ENCODE measurements at places on chromosomes 5 and 9.

DNA sequence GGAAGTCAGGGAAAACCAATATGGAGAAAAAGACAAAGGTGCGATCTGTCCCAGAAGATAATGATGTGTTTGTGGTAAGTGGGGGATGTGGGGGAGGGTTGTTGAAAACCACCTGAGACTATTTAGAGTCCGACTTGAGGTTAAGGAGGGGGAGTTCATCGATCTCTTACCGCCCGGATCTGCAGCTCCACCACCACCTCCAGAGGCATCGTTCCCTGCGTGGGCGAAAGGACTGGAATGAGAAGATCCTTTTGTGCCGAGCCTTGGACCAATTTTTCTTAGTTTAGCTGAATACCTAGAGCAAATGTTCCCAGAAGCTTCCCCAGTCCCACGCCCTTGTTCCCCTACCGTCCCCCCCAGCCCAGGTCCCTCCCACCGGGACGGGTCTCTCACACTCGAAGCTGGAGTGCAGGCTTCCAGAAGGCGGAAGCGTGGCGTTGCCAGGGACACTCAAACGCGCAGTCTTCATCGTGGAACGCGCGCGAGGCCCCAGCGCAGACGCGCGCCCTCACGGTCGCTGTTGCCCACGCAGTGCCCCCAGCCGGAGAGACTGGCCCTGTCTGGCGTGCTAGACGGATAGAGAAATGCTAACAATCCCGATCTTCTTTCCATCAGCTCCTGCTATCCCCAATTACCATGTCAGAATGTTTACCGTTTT is at the start of gene SPATA6L:
Gene SPATA6L (minus strand): TSS at position 439 of the 658 bp plus-strand sequence. CDS start 230 bp downstream, at position 209.
- DNase-seq: peak; percentile 57

DNA sequence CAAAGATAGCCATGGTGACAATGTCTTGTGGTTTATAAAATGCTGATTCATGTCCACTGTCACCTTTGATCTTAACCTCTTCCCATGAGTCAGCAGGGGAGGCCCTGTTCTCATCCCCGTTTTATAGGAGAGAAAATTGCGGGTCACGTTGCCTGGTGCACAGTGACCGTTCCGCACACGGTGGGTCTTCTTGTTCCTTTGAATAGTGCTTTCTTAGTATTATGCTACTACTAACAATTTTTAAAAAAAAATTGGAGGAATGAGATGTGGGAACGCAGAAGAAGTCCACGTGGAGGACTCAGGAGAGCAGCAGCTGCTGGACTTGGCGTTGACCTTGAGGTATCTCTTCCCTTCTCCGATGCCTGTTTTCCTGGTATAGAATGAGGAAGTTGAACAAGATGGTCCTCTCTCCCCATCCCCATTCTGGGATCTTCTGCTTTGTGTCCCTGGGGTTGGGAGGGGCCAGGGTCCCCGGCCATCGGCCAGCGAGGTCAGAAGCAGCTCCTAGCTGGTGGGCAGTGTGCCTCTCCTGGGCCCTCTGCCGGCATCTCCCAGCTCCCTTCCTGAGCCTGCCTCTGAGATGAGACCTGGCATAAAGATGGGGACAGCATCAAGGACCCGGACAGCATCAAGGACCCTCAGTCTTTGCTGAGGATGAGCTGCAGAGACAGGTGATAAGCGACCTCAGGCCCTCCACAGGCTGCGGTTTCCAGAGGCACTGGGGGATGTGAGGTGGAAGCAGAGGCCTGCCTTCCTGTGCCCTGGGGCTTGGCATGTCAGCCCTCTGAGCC is 143.9 kb downstream of the C9orf50 start:
- no peak for DNase-seq

- DNase-seq: no peak
Observed at GRCh38 chr5:19584131-19584530, 403.9 kb downstream of the CDH18 start.

DNA sequence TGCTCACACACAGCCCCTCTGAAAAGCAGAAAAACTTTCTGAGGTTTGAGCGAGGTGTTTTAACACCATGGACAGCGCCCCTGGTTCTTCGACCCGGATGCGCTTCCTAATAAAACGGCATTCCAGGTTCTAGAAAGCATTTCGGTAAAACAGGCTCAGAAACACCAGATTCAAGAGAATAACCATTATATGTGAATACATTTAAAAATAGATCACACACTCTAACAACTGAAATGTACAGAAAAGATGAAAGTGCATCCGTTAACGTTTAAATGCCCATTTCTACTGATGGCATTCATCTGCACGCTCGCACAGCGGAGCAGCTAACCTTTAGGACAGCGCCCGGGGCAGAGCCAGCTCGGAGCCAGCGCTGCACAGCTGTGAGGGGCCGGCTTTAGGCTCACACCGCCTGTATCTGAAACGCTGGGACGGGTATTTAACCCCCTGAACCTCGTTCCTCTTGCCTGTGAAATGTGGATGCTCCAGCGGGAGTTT is 26.3 kb upstream of the TENT4A start:
- no peak for DNase-seq

- DNase-seq: no peak
Observed at GRCh38 chr5:175772747-175773533, 98.4 kb upstream of the CPLX2 start.

DNA sequence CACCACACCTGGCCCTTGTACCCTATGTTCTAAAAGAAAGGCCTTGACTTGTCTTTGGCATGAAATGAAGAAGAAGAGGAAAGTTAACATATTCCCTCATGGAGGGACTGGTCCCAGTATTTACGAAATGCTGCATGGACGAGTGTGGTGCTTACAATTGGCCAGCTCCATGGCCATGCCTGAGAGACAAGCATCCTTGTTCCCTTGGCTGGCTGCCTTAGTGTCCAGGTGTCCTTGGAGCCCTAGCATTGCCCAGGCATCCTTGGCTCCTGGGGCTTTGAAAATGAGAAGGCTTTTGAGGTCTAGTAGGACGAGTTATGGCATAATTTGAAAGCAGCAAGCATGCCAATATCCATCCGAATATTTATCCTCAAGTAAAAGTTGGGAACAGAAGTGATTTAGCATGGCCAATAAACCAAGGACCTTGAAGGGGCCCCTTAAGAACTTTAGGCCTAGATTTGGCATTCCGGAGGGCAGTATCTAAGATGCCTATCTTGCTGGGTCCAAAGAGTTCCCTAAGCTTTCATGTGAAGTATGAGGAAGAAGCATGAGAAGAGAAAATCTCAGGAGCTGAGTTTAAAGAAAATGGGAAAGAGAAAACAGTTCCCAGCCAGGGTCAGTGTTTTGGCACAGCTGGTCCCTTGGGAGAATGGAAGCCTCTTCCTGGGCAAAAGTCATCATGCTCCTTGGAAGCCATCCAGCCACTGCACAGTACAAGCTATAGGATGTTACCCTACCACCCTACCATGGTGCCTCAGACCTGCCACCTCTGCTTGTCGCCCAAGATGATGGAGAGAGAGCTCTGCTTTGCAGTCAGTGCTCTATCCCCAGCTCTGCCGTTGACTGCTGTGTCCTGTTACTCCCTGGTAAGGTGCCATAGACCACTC is 91.0 kb downstream of the AOPEP start:
- no peak for DNase-seq

DNA sequence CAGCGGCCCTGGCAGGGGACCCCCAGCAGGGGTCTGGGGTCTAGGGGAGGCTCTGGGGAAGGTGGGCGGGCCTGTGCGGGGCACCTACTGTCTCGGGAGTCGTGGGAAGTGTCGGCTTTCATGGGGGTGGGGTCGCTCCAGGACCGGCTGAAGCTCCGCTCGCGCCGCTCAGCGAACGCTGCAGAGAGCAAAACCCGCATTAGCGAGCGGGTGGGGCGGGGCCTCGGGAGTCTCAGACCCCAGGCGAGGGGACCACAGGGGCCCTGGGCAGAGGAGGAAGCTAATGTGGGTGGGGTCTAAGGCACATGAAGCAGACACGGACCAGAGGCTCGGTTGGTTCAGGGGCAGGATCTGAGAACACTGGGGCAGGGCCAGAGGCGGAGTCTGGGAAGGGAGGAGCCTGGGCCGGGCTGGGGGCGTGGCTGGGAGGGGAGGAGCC is 5.5 kb downstream of the NSMF start:
- DNase-seq: peak; percentile 76

DNA sequence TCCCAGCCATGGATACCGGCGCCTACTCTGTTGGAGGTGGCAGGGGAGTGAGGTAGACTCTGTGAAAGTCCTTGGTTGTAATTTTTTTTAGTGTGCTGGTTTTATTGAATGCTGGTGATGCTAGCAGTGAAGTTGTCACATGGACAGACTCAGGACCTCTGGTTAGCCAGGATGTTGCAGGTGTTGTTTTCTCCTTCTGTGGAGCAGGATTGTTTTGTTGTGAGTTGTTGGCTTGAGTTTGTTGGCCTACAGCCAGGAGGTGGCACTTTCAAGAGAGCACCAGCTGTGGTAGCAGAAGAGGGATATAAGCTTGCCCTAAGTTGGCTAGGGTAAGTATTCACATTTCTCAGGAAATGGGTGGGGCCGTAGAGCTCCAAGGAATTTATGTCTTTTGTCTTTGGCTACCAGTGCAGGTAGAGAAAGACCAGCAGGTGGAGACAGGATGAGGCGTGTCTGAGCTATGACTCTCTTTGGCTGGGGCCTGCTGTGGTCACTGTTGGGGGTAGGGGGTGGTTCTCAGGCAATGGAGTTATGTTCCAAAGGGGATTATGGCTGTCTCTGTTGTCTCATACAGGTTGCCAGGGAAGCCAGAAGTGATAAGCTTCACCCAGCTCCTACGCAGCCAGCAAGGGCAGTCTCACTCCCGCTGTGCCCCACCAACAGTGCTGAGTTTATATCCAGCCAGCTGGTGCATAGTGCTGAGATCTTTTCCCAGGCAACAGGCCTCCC is 248.7 kb downstream of the TAF11L14 start:
- DNase-seq: no peak

- no peak for DNase-seq
Observed at GRCh38 chr5:74179701-74180100, 460.8 kb downstream of the ENC1 start.

- no peak for DNase-seq
Observed at GRCh38 chr5:176888016-176888864, 10.9 kb downstream of the HK3 start.

DNA sequence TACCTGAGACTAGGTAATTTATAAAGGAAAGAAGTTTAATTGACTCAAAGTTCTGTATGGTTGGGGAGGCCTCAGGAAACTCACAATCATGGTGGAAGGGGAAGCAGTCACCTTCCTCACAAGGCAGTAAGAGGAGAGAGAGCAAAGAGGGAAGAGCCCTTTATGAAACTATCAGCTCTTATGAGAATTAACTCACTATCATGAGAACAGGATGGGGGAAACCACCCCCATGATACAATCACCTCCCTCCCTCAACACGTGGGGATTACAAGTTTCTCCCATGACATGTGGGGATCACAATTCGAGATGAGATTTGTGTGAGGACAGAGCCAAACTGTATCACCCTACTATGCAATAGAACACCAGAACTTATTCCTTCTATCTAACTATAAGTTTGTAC is 27.9 kb downstream of the CD274 start:
- DNase-seq: no peak

- no peak for DNase-seq
Observed at GRCh38 chr9:132855904-132856303, 22.2 kb downstream of the AK8 start.

- no peak for DNase-seq
Observed at GRCh38 chr5:100691085-100691484, 155.9 kb downstream of the FAM174A start.

DNA sequence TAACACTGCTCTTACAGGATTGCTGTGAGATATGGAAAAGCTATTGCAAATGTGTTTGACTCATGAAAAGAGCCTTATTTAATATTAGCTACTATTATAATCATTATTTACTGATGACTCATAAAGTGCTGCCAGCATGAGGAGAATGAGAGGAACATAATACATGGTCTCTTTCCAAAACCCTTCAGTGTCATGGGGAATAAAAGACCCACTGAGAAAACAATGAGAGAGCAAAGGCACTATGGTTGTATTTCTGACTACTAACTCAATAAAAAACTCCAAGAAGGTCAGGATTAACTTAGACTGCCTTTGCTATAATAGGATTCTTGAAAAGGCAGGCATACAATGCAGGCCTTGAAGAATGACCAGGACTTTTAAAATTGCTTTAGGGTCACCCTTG is 633.5 kb downstream of the DTWD2 start:
- DNase-seq: no peak

DNA sequence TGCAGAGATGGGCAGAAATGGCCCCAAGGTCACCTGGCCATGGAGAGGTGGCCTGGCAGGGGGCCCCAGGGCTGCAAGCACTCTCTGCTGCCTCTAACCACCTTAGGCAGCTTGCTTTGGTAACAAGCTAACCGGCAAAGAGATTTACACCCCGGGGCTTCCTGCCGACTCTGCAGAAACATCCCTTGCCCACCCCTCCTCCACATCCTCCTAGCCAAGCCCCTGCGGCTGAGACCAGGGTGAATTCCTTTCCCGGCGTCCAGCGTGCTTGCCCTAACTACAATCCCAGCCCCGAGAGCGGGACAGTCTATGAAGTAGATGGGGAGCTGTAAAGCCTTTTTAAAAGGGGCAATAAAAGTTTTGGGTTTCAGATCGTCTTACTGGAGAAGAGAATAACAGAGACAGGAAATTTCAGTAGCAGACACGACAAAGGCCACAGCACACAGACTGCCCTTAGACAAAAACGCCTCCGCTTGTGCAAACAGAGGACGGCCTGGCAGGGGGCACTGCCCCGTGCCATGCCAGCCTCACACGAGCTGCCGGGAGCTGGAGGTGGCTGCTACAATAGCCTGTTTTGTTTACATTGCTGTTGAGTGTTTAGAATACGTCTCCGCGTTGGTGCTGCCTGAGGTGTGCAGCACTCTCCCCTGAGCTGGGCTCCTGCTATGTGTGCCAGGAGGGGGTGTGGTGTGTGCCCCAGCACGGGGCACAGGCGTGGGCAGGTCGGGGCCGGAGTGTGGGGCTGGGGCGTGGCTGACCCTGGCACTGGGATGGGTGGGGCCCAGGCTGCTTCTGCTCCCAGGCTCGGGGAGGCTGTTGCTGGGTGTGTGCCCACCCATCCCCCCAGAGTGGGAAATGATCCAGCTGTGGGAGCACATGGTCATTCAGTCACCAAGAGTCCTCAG is 15.3 kb downstream of the MYMK start:
- peak; percentile 25 for DNase-seq

DNA sequence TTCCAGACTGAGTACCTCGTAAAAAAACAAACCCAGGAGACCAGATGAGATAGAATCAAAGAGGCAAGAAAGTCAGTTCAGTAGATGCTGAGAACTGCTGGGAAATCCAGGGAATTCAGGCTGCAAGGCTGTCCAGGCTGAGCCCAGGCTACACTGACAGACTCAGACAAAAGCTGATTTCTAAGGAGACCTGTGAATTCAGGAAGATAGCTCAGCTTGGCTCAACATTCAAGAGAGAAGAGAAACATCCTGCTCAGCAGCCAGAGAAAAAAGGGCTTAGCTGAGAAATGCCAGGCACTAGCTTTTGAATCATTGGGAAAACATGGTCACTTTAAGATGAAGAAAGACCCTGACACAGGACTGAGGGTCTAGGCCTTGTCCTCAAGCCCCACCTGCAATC is 118.2 kb upstream of the SLC44A1 start:
- no peak for DNase-seq
